ENCODE measurements at places on chromosomes 11 and 22. TPM values are rescaled to one million over a fixed set of nuclear protein-coding genes. Genes with fewer than 3 reads are reported as not detected.

The CSNK2A3 gene
- 0.31 TPM for polyA plus RNA-seq

The PGA3 gene
- not detected for polyA plus RNA-seq

The IL10RA gene
- 0.05 TPM for polyA plus RNA-seq

The PDE2A gene
- 0.32 TPM for polyA plus RNA-seq

The BTG4 gene
- 0.34 TPM for polyA plus RNA-seq

The SPON1 gene
- not detected for polyA plus RNA-seq

The IGLL1 gene
- polyA plus RNA-seq, result not detected

The PGA5 gene
- not detected for polyA plus RNA-seq

The PANX3 gene
- not detected for polyA plus RNA-seq

The PKDREJ gene
- polyA plus RNA-seq, result not detected

The DDTL gene
- polyA plus RNA-seq, result 2.0 TPM

The KCNJ5 gene
- not detected for polyA plus RNA-seq

The TEX54 gene
- polyA plus RNA-seq, result not detected

The PLA2G3 gene
- polyA plus RNA-seq, result not detected

The ABCC8 gene
- 0.71 TPM for polyA plus RNA-seq

The CCDC81 gene
- polyA plus RNA-seq, result 0.49 TPM

The OR52A1 gene
- not detected for polyA plus RNA-seq

The BCO2 gene
- polyA plus RNA-seq, result 1.2 TPM

The MRPL49 gene
- 56.7 TPM for polyA plus RNA-seq

The SAA1 gene
- not detected for polyA plus RNA-seq

The LRRC74B gene
- 0.03 TPM for polyA plus RNA-seq

The SYCE3 gene
- 2.1 TPM for polyA plus RNA-seq

The EIF4G2 gene
- 394 TPM for polyA plus RNA-seq

The RRAS2 gene
- 55.3 TPM for polyA plus RNA-seq

The LRRC56 gene
- 1.4 TPM for polyA plus RNA-seq

The KRTAP5-11 gene
- not detected for polyA plus RNA-seq

The MYH9 gene
- 303 TPM for polyA plus RNA-seq

The USP2 gene
- 0.81 TPM for polyA plus RNA-seq

The CDC42BPG gene
- 0.33 TPM for polyA plus RNA-seq

The DDI1 gene
- not detected for polyA plus RNA-seq

The MS4A14 gene
- not detected for polyA plus RNA-seq

The NXPE1 gene
- polyA plus RNA-seq, result not detected

The PCNX3 gene
- 23.8 TPM for polyA plus RNA-seq

The PDGFB gene
- 0.19 TPM for polyA plus RNA-seq

The DENND6B gene
- polyA plus RNA-seq, result 5.6 TPM

The SLC6A5 gene
- polyA plus RNA-seq, result not detected

The ANKK1 gene
- polyA plus RNA-seq, result 0.05 TPM

The PRPF19 gene
- polyA plus RNA-seq, result 44.0 TPM

The MFNG gene
- polyA plus RNA-seq, result 0.18 TPM

Measured in SK-N-SH (cell line).